Activated naive CD8-positive, alpha-beta T cell treated with anti-CD3 and anti-CD28 coated beads for 36 hours (primary cell): ENCODE measurements at places on chromosomes 2 and 18. TPM values are rescaled to one million over a fixed set of nuclear protein-coding genes. Genes with fewer than 3 reads are reported as not detected.

The SH2D6 gene
- 0.74 TPM for total RNA-seq

The PRADC1 gene
- total RNA-seq = 19.6 TPM

The DRC1 gene
- total RNA-seq = not detected

The TRAK2 gene
- 24.6 TPM for total RNA-seq

The REL gene
- 61.5 TPM for total RNA-seq

DNA sequence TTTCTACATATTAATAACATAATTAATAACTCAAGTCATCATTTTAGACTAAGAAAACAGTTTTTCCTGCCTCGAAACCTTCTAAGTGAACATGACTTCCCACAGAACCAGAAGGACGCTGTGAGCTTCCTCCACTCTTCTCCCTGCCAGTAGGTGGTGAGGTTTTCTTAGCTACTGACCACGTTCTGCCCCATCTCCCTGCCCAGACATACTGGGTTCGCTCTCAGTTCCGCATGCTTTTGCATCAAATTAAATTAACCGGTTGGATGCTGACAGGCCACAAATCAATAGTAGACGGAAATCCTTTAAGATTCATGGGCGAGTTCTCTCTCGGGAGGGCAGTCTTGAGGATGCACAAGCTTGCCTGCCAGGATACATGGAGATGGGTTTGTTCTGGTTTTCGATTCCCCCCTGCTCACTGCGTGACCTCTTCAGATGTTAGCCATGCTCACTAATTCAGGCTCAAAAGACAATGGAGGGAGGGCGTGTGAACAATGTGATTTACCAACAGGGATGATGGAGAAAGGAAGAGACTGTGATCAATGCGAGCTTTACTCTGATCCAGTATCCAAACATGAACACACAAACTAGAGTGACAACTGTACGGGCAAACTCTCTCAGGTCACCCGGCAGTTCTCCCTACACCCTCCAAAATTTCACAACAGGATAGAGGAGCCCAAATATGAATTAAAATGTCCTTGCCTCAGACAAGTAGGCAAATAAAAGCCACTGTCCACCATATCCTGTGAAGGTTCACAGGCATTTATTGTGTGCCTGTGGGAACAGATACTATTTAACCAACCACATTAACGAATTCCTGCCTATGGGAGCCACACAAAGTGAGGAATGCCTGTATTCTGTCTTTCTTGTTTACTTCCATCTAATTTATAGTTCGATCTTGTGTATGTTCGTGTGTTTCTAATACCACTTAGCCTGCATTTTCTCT is 375.7 kb downstream of the EIPR1 start:
- DNase-seq = no peak

- no peak for DNase-seq
These were observed 13.4 kb downstream of the FMNL2 start for GRCh38 chr2:152348388-152348787.

DNA sequence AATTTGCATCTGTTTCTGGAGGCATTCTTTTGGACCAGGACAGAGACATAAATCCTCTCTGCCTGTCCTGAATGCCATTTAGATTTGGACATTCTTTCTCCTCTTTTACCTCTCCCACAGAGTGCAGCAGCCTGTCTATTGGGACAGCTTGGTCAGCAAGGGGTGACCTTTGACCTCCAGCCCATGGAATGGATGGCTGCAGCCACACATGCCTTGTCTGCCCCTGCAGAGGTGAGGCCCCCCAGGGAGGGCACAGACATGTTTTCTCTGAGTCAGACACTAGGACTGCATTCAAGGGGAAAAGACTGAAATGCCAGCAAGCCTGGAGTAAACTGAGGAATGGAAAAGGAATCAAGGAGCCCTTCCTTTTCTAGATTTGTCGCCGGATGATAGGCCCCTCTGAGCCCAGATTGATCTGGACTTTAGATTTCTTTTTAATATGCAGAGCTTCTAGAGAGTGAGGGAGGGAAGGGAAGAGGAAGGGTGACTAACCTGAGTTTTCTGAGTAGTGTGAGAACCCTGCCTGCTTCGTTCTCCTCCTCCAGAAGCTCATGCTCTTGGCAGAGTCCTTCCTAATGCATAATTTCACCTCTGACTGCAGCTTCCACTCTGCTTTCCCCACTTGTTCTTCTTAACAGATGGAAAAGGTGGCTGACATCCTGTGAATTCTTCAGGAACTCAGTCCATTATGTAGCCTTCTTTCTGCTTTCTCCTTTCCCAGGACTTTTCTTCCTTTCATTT is 16.1 kb upstream of the TTLL4 start:
- no peak for DNase-seq

DNA sequence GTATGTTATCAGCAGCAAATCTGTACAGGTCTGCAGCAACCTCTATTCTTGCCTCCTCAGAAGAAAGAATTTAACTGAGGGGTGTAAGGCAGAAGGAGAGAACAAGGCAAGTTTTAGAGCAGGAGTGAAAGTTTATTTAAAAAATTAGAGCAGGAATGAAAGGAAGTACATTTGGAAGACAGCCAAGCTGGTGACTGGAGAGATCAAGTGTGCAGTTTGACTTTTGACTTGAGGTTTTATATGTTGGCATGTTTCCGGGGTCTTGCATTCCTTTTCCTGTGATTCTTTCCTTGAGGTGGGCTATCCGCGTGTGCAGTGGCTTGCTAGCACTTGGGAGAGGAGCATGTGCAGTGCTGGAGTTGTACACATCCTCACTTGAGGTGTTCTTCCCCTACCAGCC is 16.5 kb upstream of the CERS6 start:
- DNase-seq = no peak

- DNase-seq = no peak
These were observed 14.9 kb upstream of the SERPINB12 start for GRCh38 chr18:63527251-63527650.

- no peak for DNase-seq
These were observed 155.1 kb downstream of the DOCK10 start for GRCh38 chr2:224887141-224887540.

DNA sequence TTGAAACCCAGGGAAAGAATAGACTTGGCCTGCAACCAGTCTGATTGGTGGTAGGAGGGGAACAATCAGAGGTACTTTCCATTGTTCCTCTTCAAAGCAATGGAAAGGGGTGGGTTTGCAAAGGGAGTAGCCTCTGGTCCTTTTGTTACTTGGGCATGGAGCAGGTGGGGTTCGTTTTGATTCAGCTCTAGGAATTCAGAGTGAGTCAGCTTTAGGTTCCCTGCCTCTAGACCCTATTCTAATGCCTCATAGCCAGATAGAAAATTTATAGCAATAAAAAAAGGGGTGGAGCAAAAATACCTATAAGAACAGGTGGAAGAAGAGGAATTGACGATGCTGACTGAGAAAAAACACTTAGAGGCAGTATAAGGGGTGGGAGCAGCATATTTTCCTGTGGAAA is 636.4 kb downstream of the PLCL1 start:
- no peak for DNase-seq

GRCh38 chr2:63571291-63571690 is 17.0 kb downstream of the WDPCP start:
- no peak for DNase-seq

DNA sequence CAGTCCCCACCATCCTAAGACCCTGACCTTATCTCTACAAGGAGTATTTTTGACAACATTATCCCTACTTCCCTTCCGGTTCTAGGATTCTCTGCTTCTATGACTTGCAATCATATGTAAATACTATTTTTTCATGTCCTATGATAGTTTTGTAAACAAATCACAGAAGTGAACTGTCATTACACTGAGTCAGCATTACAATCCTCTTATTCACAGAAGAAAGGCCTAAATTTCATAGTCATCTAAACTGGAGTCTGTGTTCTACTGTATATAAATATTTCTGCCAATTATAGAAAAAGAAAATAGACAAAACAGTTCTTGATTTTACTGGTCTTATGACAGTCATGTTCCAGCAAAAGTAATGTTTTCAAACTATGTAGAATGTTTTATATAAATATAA is 265.1 kb downstream of the NCKAP5 start:
- DNase-seq = no peak

DNA sequence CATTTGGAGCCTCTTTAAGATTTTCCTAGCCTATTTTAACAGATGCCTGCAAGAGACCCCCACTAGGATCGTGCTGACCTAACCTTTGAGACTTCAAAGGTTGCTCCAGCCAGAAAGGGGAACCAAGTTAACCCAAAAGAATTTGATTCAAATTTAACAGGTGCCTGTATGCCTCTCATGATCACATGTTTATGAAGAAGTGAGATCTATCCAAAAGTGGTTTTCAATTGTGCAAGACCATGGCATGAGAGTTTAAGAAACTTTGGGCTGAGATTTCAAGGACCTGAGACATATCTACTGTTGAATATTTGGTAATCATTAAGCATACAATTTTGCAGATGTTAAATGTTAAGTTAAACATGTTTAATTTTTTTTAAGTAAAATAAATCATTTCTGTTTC is 1.3 kb upstream of the RSAD2 start:
- no peak for DNase-seq
